Nephron progenitor cell (in vitro differentiated cells): ENCODE measurements at places on chromosomes 4 and X.

GRCh38 chr4:7040765-7041164, 2.4 kb upstream of the TADA2B start:
- no peak for DNase-seq

- no peak for DNase-seq
These were observed 391.0 kb downstream of the SPRY1 start for GRCh38 chr4:123787512-123788080.

DNA sequence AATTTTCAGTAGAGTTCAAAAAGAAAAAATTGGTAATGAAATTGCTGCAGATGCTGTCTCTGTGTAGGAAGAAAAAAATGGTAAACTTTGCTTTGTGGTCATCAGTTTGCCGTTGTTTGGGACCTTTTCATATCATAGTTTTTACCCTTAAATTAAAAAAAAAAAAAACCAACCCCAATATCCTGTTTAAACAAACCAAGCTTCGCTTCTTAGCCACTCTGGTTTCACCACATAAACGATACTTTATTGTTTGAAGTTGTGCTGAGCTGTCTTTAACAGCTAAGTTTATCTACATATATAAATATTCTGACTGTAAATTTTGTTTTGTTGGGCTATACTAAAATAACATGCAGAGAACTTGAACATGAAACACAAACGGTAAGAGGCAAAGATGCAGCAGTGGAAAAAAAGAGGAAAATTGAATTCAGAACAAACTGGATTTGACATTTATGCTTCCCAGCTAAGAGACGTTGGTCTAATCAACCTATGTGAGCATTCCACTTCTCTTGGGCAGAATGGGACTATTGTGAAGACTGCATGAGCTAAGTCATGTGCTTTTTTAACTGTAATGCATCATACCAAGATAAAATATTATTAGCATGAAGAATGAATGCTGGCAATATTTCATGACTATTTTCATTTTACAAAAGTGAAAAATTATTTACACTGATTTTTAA, 15.7 kb upstream of the H2AZ1 start:
- DNase-seq, result no peak

DNA sequence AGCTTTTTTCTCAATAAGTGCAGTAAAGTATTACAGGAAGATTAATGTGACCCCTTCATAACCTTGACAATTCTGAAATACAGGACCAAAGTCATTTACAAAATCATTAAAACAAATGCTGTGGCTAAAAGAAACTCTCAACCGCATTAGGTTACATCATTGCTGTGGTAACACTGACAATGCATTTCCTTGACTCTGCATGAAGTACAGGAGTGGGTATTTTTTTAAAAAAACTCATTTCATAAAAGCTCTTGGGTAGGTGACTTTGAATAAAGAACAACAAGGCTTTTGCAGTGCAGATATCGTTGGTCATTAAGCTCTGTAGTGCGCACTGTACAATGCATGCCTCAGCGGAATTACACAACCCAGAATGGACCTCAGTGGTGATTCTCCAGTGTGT, 23.4 kb upstream of the XK start:
- DNase-seq, result no peak

DNA sequence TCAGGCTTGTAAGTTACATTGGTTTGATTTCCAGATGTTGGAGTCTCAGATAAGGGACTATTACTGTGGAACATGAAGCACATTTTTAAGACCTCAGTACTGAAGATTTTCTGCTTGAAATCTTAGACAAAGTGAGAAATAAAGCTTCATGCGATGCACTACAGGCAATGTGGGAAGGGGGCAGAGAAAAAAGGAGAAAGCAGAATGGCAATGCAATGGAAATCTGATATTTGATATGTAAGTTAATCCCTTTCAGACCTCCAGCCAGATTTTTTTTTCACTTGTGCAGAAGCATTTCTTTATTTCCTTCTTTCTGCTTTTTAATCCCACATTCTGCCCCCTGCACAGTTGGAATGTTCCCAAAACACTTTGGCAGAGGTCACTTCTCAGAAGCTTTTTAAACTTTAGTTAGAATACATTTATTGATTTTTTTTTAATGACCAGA, 174.3 kb downstream of the ADGRL3 start:
- DNase-seq, result no peak
